ENCODE measurements at places on chromosomes 2 and 18. TPM values are rescaled to one million over a fixed set of nuclear protein-coding genes. Genes with fewer than 3 reads are reported as not detected.

DNA sequence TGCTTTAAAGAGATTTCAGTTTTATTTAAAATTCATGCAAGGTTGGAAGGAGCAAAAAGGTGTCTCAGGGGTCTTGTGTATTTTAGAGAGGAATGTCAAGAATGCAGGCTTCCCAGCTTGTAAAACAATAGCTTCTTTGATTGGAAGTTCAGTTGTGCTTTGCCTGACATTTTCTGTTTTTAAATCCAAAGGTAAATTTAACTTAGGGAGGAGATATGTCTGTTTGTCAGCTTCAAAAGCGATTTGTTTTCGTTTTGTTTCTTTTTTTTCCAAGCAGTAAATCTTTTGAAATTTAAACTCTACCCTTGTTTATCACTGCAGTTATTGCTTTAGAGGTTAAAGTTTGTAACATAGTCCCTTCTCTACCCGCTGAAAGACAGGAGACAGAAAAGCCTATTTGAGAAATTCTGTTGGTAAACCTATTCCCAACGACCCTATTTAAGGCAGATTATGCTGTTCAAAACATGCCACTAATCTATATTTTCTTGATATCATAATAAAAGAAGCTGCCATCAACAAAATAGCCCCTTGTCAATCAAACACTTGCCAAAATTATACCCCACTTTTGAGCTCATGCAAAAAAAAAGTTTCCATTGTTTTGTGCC, 639.6 kb downstream of the IRS1 start:
- no peak for DNase-seq

GRCh38 chr2:22282220-22282619, 1102.8 kb upstream of the KLHL29 start:
- DNase-seq: no peak

DNA sequence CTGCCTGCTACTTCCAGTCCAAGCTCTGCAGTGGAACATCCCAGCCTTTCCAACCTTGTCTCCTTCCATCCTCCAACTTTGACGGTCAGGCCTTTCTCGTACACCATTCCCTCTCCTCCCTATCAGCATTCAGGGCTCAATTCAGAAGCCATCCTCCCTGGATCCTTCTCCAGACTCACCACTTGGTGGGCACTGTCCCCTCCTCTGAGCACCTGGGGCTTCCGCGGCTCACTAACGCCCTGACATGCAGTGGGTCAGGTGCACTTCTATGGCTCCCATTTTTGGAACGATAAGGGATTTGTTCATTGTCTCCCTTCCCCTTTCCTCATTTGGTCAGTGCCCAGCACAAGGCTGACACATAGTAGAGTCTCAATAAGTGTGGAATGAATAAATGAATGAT, 56.7 kb downstream of the TNS1 start:
- no peak for DNase-seq

- DNase-seq: no peak
These were observed 143.6 kb downstream of the PID1 start for GRCh38 chr2:229127471-229127870.

GRCh38 chr2:195560209-195560895, 96.7 kb upstream of the SLC39A10 start:
- DNase-seq: no peak

GRCh38 chr2:24493713-24494112, 2.7 kb downstream of the NCOA1 start:
- no peak for DNase-seq

GRCh38 chr2:10034333-10035052, 8.9 kb upstream of the KLF11 start:
- DNase-seq: no peak

DNA sequence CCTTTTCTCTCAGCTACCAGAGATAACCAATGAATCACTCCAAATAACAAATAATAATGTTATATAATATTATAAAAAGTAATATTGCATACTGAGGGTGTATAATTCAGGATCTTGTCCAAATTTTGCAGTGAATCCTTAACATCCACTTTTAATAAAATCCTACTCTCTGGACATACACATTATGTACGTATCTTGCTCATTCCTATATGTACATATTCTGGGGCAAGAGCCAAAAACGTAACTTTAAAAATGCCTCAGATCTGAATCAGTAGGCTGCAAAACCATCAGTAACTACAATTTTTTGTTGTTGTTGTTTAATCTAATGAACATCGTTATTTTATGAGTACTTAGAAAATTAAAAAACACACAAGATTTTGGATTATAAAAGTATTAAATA, 65.3 kb downstream of the SMAD2 start:
- DNase-seq: no peak

Gene ARHGAP25
- total RNA-seq: 0.56 TPM

Gene ITPRIPL1
- not detected for total RNA-seq

Gene TDRD15
- 0.15 TPM for total RNA-seq

Gene PROKR1
- not detected for total RNA-seq

Gene HSPE1
- 328 TPM for total RNA-seq

Gene VWC2L
- not detected for total RNA-seq

Gene ABHD1
- 0.12 TPM for total RNA-seq

Gene FOXD4L1
- not detected for total RNA-seq

Gene HOXD13
- total RNA-seq: 3.1 TPM

Gene IL18RAP
- total RNA-seq: not detected

Gene CACNB4
- 0.31 TPM for total RNA-seq

Gene SIX3
- total RNA-seq: not detected

Gene RTP5
- not detected for total RNA-seq

Gene RTTN
- 10.1 TPM for total RNA-seq

Measured in H4 (cell line).